NCI-H1105 treated with DMSO at 0.1 percent for 48 hours (cell line): ENCODE measurements at places on chromosomes 16 and 17.

GRCh38 chr17:69470702-69471101, 56.2 kb downstream of the MAP2K6 start:
- no peak for DNase-seq

DNA sequence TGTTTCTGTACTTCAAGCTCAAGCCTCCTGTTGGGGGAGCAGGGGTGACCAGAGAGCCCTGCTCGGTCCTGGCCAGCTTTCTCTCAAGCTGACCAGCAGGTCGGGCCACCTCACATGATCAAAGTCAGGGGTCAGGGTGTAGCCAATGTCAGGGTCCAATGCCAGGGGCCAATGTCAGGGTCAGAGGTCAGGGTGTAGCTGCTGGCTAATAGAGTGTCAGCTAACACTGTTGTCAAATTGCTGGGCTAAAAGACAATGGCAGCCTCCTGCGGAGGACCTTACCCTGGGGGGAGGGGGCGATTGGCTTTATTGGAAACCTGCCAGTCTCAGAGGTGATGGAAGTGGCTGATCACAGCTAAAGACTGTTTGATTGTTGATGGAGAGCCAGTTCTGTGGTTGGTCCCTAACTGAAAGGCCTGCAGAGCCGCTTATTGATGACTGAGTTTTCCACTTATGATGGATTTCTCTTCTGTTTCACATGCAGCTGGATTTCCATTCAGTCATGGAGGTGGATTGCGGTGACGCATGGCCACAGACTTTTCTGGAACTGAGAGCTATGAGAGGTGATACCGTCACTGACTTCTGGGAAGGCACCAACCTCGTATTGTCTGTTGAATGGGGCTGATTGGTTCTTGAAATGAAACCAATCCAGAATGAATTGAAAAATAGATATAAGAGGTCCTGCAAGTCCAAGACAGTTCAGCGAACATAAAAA, 97.4 kb upstream of the ZFHX3 start:
- DNase-seq = no peak

DNA sequence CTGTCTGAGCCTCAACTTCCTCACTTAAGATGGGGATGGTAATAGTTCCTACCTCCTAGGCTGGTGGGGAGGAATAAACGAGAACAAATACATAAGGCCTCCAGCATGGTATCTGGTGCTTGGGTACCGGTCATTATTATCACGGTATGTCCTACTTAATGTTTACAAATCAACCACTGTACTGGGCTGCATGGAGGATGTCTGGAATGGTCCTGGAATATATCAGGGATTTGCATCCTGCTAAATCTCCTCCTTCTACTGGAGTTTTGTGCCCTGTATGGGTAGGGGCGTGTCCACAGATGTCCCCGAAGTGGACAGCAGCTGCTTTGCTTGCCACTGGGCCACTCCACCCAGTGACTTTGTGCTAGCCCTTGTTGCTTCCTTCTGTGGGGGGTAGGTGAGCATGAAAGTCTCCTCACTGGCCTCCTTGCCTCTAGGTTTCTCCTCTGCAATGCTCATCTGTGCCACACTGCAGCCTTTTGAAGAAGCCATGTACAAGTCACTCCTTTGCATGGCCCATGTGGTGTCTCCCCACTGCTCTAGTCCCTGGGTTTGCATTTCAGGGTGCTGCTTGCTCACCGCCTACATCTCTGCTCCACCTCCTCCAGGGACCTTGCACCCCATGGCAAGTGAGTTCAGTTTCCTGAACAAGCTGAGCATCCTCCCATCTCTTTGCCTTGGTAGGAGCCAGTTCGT, 2.2 kb upstream of the CMIP start:
- no peak for DNase-seq

DNA sequence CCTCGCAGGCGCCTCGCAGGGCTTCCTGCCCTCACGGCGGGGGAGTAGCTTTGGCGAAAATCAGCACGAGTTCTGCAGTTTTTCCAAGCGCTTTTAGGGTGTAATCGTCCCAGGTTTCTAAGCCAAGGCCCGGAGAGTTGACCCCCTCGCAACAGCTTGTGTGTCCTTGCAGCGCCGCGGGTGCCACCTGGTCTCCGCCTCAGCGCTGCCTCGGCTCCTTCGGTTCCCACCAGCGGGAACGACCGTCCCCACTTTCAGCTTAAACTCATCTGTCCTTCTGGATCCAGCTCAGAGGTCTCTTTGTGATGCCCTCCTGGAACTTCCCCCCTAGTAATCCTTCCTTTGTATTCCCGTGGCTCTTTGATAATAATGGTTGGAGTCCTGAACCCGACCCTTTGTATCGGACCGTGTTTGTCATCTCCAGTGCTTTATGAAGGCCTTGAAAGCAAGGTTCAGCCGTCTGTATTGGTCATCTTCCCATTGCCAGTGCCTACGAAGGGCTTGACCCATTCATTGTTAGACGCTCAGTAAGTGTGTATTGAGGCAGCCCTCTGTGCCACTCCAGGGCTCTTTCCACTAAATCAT, 858 bp upstream of the SMARCE1 start:
- peak; percentile 59 for DNase-seq

DNA sequence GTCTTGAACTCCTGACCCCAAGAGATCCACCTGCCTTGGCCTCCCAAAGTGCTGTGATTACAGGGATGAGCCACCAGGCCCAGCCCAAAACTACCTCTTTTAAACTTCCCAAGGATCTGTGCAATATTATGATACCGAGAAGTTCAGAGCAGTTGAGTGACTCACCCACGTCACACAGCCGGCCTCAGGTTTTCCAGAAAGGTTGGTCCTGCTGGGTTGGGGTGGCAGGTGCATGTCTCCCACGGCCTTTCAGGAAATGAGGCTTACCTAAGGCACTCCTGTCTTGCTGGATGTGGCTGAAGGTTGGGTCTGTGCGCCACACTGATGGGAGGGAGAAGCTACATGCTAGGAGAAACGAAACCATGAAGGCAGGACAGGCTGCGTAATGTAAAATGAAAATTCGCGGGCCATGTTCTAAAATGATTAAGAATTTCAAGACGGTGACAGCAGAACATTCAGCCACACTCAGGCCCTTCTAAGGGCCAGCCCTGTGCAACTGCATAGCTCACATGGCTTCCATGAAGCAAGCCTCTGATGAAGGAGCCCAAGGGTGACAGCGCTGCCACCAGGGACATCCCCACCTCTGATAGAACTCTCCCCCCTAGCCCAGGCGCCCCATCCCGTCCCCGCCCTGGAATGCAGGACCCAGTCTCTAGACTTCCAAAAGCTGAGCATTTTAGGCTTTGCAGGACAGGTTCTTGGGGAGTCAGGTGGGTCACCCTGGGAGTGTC, 6.6 kb upstream of the GLIS2 start:
- DNase-seq = no peak

GRCh38 chr16:85363881-85364280, 249.2 kb upstream of the GSE1 start:
- no peak for DNase-seq

DNA sequence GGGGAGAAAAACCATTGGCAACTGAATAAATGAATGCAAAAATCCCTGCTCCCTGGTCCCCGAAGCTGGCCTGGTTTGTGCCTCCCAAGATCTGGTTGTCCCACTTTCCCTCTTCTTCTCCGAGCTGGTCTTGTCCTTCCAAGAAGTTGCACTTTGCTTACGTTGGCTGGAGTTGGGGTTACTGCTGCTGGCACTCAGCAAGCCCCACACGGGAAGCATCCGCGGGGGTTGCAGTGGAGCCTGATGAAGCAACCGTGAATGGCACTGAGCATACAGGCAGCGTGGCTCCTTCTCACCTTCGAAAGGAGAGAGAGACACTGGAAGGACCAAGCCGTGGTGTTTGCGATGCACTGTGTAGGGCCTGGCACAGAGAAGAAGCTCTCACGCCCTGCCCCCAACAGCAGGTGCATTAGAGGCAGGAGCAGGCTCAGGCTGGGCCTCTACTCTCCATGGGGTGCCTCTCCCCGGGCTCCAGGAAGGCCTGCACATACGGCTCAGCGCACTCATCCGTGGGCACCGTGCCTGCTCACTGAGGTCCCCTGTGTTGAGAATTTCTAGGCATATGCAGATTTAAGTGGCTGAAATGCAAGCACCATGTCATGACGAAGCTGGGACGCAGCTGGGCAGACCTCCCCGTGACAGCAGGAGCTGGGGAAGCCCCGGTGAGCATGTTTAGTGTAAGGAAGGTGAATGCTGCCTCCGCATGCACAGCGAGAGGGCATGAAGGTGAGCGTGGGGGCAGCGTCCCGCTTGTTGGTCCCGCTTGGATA, 12.1 kb downstream of the CA5A start:
- peak; percentile 81 for DNase-seq

DNA sequence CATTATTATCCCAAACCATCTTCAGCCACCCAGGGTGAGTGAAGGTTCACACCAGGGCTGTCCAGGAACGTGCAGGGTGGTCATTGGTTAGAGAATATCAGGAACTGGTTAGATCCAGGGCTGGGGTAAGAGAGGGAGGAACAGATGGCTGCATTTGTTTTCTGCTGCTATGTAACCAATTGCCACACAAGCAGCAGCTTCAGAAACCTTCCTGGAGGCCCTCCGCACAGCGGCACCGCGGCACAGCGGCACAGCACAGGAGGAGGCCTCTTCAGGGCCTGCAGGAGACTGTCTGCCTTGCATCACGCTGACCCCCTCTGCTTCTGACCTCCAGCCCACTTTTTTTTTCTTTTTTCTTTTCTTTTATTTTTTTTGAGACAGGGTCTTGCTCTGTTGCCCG, 86.1 kb downstream of the KCNJ12 start:
- DNase-seq = no peak

GRCh38 chr16:8655184-8655717, 19.2 kb upstream of the ABAT start:
- no peak for DNase-seq

GRCh38 chr17:40460968-40461731, 17.9 kb downstream of the IGFBP4 start:
- no peak for DNase-seq

GRCh38 chr16:24861461-24861860, 15.7 kb downstream of the SLC5A11 start:
- no peak for DNase-seq

DNA sequence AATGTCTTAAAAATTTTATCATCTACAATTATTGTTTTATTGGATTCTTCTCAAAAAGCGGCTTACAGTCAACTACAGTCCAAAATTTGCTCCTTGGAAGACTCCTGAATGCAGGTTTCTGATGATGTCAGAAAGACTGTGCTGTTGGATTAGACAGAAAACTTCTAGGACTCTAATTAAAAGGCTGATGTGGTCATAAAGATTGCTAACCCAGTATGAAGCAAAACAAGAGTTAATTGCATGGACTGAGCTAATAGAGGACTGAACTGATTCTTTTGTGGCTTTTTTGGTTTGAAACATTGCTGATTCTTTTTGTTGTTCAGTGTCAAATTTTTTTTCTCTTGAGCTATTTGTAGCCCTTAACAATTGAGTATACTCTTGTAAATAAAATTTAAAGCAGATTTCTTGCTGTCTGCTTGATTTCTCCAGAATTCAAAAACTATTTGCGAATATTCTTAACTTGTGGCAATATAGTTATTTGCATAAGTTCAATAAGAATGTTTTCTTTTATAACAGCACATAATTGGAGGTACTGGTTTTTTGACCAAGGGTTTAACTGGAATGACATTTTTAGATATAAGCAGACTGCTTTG, 33.1 kb upstream of the LCMT1 start:
- no peak for DNase-seq

GRCh38 chr17:82231562-82232321, 2.9 kb downstream of the SLC16A3 start:
- DNase-seq = no peak

DNA sequence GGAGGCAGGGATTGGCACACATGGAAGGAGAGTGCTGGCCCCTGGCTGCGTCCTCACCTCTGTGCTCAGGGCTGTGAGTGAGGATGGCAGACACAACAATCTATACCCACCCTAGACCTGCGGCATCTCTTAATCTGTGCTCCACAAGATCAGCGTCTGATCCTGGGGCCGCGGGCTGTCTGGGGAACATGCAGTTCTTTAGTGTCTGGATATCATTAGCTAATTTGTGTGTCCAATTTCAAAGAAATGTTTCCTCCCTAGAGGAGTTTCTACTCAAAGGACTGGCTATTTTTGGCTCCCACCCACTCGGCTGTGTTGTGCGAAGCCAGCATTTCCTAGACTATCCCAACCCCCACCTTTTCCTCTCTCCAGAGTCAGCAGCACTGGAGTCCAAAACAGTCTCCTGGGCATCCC, 93.8 kb downstream of the GRIN2A start:
- DNase-seq = no peak

DNA sequence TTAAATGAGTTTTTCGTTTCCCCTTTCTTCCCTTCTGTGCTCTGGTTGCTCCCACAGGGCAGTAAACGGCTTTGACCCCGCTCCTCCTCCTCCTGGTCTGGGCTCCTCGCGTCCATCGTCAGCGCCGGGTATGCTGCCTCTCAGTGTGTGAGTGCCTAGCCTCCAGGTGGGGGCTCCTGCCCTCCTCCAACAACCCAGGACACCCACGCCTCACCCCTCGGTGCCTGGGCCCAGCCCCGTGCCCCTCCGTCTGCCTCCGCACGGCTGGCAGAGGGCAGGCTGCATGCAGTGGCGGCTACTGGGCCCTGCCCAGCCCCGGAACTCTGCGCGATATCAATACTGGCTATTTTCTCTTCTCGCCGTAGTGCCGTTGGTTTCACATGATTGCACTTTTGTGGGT, 31.2 kb downstream of the NDEL1 start:
- no peak for DNase-seq

DNA sequence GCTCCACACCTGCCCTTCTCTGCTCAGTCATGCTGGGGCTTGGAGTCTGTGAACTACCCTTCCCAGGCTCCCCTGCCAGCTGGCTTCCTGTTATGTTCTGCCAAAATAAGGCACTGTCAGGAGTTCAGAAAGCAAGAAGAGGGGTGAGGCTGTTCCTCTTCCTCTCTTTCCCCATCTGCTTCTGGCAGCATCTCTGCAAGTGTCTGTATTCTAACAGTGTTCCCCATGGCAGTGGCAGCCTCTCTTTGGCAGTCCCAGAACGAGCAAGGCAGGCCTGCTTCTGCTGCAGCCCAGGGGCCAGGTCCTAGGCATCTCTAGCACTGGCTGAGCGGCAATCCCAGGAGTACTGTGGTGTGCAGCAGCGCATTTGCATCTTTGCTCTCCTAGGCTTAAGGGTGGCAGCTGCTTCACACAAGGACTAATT, 219.1 kb downstream of the STX8 start:
- peak; percentile 6 for DNase-seq

DNA sequence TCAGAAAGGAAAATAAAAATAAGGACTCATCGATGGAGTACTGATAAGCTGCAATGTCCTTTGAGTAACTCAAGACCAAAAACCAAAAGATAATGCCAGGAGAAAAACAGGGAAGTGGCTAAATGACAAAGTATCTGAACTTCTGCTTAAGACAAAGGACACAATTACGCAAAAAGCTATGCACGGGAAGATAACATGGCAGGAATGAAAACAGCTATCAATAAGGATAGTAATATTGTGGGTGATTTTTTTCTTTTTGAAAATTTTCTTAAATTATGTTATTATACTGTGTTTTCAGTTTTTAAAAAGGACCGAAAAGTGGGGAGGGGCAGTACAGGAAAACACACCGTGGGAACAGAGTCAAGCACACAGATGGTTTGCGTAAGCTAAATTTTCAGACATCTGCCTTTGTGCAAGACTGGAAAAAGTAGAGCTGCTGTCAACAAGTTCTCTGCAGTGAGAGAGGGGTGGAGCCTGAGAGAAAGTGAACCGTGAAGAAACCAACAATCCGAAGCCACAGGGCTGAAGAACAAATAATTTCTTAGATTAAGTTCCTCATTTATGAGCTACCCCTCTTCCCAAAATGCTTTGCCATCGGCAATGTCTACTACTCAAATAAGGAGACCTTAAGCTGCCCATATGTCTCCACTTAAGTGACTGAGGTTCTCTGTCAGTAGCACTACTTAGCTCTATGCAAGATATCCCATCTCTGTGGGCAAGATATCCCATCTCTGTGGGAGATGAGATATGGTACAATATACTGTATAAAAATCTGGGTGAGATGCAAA, 99.9 kb upstream of the CORO6 start:
- DNase-seq = no peak

- DNase-seq = peak; percentile 19
These were observed 986 bp downstream of the HAPSTR1 start for GRCh38 chr16:9092282-9092977.
